ENCODE measurements at places on chromosomes 1 and 21.

- no peak for DNase-seq
Measured at GRCh38 chr1:24412408-24412807, 1.2 kb downstream of the STPG1 start.

GRCh38 chr1:246367041-246367440 lies 140.0 kb downstream of the SMYD3 start:
- peak; percentile 48 for DNase-seq

- no peak for DNase-seq
Measured at GRCh38 chr21:44589094-44589493, 3.2 kb downstream of the KRTAP10-6 start.

GRCh38 chr1:227890451-227891222 lies 57.1 kb downstream of the WNT9A start:
- DNase-seq, result no peak

DNA sequence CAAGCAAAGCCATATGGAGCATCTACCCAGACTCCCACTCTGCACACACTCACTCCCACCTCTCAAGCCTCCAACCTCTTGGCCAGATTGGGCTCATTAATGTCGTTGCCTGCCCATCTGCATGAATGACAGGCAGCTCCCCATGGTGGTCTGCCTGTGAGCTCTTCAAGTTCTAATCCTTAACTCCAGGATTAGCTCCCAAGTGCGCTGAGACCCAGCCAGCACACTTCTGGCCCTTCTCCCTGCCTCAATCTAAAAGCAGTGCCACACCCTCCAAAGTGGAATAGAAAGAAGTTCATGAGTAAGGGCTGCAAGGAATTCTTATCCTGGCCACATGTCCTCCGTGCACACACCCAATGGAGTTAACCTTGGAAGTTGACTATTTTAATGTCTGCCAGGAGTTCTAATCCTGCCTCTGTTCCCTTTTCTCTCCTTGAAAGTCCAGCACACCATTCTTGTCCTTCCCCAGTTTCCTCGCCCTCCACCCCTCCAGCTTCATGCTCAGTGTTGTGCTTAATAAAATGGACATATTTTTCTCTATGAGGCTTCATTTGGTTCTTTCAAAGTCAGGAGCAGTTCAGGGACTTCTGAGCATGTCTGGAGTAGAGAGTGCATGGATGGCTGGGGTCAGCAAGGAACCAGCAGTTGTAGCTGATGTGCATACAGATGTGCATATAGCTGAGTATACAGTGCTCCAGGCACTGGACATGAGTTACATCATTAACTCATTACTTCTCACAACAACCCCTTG lies 30.1 kb downstream of the CAMK1G start:
- DNase-seq, result no peak

DNA sequence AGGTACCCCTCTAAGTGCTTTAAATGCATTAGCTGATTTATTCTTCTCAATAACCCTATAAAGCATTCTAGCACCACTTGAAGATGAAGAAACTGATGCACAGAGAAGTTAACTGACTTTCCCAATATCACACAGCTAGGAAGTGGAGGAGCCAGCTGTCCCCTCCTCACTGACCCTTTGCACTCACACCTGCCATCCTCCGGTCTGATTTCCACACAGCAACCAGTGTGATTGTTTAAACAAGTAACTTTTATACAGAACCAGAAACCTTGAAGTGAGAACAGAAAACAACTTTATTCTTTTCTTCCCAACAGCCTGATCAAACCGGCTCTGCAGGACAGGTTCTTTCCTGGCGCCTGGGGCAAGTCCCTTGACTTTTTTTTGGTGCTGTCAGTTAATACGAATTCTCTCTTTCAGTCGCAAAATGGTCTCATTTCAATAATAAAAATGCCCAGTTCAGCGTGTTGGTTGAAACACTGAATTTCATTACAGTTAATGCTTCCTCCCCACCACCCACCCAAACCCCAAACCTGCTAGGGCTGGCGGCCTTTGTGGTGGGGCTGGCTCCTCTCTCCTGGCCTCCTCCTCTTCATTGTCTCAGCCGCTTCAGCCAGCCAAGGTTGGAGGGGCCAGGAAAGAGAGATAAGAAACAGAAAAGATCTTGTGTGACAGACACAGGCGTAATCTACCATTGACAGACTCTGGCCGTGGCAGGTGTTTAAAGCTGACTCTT lies 26.4 kb upstream of the EEIG2 start:
- DNase-seq, result no peak
